ENCODE measurements at places on chromosomes 12 and 14.
A peak's percentile ranks its signal among the peaks of the same experiment; 100 is the strongest.

GRCh38 chr12:38124247-38125012 lies 192.1 kb upstream of the ALG10B start:
- DNase-seq: no peak

DNA sequence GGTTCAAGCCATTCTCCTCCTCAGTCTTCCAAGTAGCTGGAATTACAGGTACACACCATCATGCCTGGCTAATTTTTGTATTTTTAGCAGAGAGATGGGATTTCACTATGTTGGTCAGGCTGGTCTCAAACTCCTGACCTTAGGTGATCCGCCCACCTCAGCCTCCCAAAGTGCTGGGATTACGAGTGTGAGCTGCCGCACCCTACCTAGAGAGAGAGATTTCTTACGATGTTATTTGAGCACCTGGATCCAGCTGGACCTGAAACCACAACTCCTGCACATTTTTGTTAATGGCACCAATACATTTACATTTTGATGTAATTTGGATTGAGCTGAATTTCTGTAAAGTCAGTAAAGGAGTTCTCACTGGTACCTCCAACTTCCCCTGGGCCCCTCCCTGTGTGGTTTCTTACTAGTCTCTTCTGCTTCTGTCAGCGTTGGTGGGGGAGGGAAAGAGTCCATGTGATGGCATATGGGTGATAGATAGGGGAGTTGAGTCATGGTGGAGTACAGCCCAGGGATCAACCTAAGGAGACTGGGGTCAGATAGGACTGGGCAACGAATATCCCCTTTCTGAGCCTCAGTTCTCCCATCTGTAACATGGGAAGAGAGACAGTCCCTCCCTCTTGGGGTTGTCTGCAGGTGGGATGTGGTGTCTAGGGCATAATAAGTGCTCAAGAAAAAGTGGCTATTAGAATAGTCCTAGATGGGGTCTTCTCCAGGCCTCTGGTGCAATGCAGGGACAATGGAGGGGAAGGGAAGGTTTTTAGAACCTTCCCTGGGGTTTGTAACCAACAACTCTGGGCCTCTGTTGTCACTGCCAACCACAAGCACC lies 83.3 kb upstream of the MED13L start:
- no peak for DNase-seq

- DNase-seq: no peak
Observed at GRCh38 chr12:93127582-93128331, 198.7 kb upstream of the EEA1 start.

DNA sequence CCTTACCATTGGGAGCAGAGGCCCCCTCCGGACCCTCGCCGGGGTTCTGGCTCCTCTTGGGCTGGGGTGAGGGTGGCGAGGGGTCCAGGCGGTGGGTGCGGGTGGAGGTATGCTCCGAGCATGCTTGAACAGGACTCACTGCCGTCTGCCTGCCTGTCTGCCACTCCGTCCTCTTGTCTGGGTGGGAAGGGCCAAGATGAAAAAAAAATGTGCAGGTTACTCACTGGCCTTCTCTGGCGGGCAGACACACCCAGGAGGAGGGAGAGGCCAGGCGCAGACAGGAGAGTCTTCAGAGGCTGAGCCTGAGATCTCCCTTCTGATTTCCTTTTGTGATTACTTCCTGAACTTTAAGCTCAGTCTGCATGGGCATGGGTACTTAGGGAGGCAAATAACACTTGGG lies 76.1 kb downstream of the STON2 start:
- no peak for DNase-seq

- no peak for DNase-seq
Observed at GRCh38 chr12:91505006-91505405, 322.4 kb upstream of the DCN start.

DNA sequence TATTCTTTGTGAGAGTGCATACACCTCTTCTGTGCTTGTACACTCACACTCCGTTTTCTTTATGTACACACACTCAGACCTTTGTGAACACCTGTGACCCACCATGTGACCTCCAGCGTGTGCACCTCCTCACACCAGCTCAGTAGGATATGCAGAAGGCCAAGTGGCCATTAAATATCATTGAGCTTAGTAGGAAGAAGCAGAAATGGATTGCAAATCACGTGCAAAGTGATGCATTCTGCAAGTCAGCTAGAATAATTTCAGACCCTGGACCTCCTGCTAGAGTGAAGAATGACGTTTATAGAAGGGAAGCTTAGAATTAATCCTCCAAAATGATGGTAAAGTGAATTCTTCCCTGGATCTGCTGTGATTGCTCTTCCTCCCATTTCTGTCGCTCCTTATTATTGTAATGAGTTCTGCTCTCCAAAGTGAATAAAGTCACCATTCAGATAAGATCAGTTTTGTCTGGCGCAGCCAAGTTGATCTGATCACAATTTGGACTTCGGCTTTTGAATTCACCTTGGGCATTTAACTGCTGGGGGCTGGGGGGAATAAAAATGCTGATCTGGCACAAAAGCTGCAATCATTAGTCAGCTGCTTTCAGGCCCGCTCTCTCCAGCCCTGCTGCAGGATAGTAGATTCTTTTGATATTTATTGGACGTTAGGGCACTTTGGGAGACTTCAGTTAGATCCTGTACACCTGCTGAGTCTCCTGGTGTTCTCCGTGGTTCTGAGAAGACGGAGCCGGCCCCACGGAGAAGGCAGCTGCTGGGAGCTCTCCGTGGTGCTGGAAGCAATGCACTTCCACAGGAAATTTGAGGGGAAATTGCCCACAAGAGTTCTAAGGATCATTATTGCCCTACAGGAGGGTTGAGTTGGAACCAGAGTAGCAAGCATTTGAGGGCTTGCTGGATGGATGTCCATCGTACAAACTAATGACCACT lies 12.4 kb upstream of the NRXN3 start:
- peak; percentile 7 for DNase-seq

DNA sequence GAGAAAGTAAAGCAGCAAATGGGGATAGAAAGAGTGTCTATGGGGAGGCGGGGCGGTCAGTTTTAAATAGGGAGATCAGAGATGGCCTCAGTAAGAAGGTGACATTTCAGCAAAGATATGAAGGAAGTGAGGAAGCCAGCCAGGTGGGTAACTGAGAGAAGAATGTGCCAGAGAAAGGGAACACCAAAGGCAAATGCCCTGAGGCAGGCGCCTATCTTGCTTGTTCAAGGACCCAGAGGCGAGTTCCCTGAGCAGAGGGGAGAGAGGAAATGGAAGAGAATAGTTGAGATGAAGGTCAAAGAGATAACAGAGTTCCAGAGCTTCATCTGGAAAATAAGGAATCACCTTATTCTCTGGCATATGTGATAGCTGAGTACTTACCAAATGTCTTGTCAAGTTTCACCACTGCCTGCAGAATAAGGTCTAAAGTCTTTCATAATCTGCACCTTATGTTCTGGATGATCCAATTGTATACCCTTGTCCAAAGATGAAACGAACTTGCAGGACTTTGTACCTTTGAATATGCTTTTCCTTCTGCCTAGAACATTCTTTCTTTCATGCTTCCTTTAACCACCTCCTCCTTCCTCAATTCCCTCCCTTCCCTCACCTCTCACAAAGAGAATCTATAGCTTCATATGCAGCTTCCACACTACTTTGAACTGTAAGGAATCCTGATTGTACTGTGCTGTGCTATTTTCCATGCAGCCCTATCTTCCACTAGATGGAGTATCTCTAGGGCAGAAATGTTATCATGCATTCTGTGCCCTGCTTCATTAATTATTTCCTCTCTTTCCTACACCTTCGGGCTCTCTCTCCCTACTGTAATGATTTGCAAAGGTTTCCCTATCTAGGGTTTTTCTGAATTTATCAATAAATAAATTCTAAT lies 38.5 kb downstream of the GNPTAB start:
- DNase-seq: no peak

- DNase-seq: no peak
Observed at GRCh38 chr12:57341275-57341990, 89.4 kb downstream of the R3HDM2 start.

DNA sequence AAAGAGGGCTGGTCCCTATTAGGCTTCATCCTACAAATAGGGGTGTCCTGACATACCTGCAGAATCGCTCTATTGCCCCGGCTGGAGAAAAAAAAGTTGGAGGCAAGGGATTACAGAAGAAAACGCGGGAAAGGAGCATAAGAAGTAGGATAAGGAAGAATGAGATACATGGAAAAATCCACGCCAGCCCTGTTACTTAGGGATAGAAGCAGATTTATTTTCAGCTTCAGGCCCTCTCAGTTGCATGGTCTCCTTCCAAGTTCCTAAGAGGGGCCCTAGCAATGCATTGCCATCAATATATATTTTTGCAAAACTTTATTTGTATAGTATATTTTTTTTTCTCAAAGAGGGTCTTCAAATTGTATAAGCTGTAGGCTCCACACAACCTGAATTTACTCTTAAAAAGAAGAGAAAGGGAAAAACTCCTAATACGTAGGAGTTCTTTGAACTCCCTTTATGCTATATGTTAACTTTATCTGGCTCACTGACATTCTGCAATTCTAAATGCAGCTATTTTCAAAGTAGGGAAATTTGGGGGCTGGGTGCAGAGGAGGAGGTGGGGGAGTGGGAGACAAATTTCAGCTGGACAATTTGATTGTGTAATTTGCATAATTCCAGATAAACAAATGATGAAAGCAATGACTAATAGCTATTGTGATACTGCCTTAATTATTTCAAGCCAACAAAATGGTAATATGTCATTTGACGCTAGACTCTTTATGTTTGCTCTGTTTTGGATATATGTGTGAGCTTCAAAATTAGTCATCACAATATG lies 137.7 kb upstream of the TRHDE start:
- DNase-seq: no peak

- DNase-seq: no peak
Observed at GRCh38 chr12:116382686-116383530, 105.4 kb upstream of the MED13L start.

All from cortex of kidney (tissue), 1 donor.